ENCODE measurements at places on chromosomes 2 and 18. TPM values are rescaled to one million over a fixed set of nuclear protein-coding genes. Genes with fewer than 3 reads are reported as not detected.

DNA sequence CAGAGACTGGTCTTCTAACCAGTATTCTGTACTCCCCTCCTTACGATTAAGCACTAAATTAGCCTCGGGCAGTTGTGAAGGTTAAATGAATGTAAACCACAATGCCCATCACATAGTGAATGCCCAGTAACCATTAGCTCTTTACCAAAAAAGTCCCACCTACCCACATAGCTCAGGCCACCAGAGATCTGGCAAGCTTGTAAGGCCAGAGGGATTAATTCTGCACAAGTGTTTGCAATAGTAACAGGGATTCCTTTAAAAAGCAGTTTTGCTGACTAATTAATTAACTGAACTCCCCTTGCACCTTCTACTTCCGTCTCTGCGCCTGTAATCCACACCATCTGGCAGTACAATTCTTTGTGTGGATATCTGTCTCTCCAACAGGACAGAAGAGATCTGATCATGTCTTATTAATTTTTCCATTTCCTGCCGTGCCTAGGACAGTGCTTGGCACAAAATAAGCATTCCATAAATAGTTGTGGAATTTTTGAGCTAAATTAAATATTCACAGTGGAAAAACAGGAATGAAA, 36.2 kb upstream of the IGFBP2 start:
- DNase-seq = no peak

Gene ESPNL
- 0.18 TPM for total RNA-seq

Gene RAX
- not detected for total RNA-seq

DNA sequence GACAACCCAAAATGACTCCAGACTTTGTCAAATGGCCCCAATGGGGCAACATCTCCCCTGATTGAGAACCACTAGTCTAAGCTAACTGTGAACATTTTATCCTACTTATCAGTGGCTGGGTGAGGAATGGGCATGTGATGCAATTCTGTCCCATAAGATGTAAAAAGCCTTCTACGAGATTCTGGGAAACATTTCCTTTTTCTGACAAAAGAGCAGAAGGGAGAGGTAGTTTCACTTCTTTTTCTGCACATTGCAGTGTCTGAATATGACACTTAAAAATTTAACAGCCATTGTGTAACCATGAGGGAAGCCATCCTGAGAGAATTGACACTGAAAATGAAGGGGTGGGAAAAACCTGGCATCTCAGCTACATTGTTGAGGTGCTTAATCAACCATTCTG, 17.3 kb upstream of the MARCHF4 start:
- DNase-seq = no peak

Gene RAB17
- total RNA-seq = not detected

DNA sequence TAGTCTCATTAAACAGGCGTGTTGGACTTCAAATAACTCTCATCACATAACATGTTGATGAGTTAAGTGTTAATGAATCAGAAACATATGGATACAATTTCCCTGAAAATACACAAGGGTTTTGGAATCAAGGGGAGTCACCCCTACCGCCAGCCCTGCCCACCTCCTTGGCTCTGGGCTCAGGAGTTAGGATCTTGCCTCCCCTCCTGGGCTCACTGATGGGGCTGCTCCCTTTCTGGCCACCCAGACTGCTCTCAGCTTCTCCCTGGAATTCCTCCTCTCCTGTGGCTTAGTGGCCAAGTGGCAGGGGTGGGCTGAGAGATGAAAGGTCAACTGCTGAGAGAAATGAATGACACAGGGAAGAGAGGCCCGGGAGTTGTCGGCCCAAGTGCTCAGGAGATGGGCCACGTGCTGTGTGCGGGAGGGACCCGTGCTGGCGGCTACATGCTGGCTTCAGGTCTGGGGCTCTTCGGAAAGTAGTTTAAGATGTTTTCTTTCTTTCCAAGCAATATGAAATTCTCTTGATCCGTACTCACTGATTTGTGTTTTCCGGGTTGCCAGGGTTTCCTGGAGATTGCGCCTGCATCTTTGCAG, 55.8 kb upstream of the TNP1 start:
- DNase-seq = no peak

- no peak for DNase-seq
These were observed 5.4 kb downstream of the ACOXL start for GRCh38 chr2:110737783-110738182.
